T-helper 9 cell (primary cell): ENCODE measurements at places on chromosomes 11 and 22.

- DNase-seq = no peak
These were observed 17.8 kb downstream of the AP1B1 start for GRCh38 chr22:29370537-29370936.

DNA sequence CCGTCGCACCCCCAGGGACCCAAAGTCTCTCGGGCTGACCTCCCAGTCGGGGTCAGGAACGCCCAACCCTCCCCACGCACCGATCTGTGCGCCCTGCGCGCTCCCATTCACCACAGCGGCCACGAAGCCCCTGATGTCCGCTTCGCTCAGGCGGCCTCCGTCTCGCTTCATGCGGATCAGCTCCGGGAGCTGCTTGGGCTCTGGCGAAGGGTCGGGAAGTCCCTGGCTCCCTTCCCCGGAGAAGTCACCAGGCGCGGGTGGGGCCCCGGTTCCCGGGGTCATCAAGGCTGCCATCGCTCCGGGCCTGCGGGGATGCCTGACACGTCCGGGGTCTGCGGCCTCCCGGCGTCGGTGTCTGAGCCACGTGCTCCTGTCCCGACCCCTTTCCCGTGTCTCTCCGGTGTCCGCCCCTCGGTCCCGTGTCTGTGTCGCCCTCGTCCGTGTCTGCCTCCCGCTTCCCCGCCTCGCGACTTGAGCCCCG, 356 bp downstream of the TYMP start:
- DNase-seq = no peak

DNA sequence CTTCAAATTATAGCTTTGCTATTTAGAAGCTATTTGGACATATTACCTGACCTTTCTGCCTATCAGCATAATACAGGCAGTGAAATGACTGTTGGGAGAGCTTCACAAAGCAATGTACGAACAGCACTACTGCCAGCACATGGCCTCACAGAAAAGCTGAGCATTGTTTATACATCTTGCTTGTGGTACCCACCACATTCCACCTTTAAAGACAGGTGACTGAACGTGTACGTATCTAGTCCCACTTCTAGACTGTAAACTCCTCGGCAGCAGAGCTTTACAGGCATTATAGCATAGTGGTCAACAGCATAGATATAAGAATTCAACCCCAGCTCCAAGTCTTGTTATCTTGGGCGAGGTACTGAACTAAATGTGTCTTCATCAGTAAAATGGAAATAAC, 1.6 kb downstream of the JOSD1 start:
- DNase-seq = no peak

DNA sequence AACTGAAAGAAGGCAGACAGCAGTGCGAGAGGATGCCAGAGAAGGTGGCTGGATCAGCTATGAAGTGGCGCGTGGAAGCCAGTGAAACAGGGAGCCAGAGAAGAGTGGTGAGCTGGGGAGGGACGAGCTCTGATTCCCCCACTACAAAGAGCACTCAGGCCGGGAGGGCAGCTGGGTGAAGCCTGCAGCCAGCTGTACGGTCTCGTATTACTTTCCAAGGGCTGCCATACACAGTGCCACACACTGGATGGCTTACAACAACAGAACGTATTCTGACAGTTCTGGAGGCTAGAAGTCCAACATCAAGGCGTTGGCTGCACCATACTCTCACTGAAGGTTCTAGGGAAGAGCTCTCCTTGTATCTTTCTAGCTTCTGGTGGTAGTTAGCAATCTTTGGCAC, 47.1 kb upstream of the WNT11 start:
- DNase-seq = no peak

GRCh38 chr11:94708642-94709041, 59.5 kb upstream of the AMOTL1 start:
- no peak for DNase-seq

- no peak for DNase-seq
These were observed 543.5 kb downstream of the BRD1 start for GRCh38 chr22:49284056-49284784.

DNA sequence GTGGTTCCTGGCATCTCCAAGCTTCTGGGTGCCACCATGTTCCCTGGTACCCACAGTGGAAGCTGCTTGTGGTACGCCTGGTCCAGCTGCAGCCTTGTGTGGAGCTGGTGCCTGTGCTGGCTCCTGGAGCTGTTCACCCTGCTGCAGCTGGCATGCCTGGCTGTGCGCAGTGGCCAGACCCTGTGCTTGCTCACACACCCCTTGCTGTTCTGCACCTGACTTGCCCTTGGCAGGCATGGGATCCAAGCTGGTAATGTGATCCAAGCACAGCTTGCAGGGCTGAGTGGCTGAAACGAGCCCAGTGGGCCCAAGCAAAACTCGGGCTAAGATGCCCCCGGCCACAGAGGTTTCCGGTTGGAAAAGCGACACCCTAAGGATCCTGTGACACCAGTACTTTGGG, 104.7 kb upstream of the CLMP start:
- DNase-seq = no peak

GRCh38 chr22:19876941-19877625, 22.4 kb upstream of the GNB1L start:
- no peak for DNase-seq

DNA sequence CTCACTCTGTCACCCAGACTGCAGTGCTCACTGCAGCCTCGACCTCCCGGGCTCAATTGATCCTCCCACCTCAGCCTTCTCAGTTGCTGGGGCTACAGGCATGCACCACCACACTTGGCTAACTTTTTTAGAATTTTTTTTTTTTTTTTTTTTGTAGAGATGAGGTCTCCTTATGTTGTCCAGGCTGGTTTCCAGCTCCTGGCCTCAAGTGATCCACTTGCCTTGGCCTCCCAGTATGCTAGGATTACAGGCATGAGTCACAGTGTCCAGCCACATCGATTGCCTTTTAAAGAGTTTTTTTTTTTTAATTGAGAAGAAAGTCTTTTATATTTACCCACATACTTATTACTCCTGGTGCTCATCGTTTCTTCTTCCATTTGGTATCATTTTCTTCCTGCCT, 30.0 kb downstream of the PARVG start:
- no peak for DNase-seq

GRCh38 chr22:27727673-27728451, 73.7 kb downstream of the MN1 start:
- no peak for DNase-seq

GRCh38 chr11:33976495-33977199, 74.9 kb upstream of the CAPRIN1 start:
- DNase-seq = no peak

DNA sequence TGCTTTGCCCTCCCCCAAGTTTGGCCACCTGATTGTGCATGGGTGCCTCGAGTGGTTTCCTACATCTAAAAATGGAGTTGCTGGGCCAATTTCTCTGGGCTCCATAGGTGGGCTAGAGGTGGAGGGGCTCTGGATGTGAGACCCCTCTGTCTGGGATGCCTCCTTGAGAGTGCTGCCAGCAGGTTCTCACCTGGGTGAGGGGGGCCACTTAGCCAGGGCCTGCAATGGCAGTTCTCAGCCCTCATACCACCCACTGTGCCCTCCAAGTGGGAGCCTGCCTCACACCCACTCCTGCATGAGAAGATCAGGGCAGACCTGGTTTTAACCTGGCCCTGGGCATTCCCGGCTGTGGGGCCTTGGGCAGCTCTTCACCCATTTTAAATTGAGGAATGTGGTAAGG, 83.9 kb downstream of the CABIN1 start:
- no peak for DNase-seq

- DNase-seq = no peak
These were observed 16.8 kb downstream of the CUL5 start for GRCh38 chr11:108025387-108026080.

- no peak for DNase-seq
These were observed 400.9 kb downstream of the BRD1 start for GRCh38 chr22:49426618-49427266.

DNA sequence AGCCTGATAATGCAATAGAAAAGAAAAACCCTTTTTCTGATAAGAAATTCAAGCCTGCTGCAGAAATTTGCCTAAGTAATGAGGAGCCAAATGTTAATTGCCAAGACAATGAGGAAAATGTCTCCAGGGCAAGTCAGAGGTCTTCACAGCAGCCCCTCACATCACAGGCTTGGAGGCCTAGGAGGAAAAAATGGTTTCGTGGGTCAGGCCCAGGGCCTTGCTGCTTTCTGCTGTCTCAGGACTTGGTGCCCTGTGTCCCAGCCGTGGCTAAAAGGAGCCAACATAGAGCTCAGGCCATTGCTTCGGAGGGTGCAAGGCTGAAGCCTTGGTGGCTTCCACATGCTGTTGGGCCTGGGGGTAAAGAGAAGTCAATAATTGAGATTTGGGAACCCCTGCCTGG, 131.3 kb downstream of the LARGE1 start:
- DNase-seq = no peak

DNA sequence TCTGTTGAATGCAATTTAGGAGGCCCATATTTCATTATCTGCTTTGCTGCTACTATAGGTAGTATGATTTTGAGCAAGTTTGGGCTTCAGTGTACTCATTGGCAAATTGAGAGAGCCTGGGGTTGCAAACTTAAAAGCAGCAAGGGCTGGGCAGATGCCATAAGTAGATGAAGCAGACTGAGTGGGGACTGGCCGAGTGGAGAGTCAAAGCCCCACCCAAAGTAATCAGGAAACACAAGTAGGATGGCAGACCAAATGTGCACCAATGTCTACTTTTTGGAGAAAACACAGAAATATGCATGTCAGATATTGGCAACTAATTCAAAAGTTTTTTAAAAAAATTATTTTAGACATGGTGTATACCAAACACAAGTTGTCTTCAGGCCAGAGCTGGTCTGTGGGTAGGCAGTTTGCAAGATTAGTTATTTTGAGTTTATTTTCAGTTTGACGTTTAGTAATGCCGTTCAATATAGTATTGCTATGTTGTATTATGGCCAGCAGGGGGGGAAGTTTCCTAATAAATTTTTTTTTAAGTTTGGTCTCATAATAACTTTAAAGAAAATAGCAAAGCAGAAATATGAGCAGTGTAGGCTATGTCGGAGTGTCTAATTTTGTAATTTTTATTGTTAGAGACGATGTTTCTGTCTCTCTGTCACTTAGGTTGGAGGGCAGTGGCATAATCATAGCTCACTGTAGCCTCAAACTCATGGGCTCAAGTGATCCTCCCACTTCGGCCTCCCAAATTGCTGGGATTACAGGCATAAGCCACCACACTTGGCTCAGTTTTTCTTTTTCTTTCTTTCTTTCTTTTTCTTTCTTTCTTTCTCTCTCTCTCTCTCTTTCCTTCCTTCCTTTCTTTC, 105.1 kb downstream of the HIPK3 start:
- no peak for DNase-seq

DNA sequence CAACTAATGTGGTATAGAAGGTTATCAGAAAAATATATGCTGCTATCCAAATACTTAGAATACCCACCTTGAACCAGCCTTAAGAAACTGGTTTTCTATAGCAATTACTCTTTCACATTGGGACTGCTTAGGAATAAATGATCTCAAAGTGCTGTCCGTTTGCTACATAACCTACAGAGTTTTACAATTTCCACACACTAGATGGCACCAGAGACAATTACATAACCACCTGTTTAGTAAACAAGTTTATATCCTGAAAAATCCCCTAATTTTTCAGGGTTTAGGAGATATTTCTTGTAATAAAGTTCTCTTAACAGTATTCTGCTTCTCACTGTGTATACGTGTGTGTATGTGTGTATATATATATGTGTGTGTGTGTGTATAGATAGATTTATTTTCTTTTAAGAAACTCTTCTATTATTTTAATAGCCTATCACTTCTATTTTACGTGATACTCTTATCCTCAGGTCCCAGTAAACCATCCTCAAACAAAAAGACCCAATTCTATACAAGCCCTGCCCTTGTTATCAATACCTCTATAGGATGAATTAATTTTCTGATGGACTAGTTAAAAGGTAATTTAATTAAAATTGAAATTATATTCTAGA, 6.7 kb upstream of the OR5I1 start:
- no peak for DNase-seq

GRCh38 chr11:110835106-110835505, 122.9 kb upstream of the ARHGAP20 start:
- no peak for DNase-seq

DNA sequence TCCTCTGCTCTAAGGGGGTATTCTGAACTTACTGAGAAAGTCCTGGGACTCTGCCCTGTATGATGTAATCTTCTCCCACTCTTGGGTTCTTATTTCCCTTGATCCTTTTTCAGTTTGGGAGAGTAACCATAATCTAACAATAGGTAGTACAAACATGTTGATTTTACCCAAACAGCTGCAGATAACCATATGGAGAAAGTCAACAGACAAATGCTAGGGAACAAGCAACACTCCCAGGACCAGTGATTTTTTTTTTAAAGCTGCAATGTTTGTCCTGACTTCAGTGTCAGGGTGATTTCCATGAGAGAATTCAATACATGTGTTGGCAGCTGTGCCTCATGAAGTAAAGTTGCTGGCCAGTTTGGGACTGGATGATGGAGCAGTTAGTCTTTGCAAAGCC, 156.5 kb downstream of the FCHSD2 start:
- no peak for DNase-seq
